ENCODE measurements at places on chromosomes 5 and 9.

- no peak for DNase-seq
These were observed 20.3 kb downstream of the MEF2C start for GRCh38 chr5:88862547-88863175.

- DNase-seq = no peak
These were observed 453 bp downstream of the CPEB4 start for GRCh38 chr5:173888473-173889131.

DNA sequence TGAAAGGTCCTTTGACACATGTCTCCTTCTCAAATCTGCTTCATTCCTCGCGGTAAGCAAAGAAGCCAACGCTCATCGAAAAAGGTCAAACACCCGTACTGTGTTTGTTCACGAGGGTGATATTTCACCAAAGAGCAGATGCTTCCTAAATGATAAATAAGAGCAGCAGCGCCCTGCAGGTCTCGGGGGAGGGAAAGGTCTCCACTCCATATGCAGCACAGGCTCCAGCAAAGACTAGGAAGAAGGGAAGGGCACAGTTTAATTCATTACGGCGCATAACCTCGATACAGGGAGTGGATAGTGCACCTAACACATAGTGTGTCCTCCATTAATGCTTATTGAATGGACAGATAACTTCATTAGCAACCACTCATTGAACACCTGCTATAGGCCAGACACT is 593.3 kb downstream of the CDK5RAP2 start:
- DNase-seq = no peak

DNA sequence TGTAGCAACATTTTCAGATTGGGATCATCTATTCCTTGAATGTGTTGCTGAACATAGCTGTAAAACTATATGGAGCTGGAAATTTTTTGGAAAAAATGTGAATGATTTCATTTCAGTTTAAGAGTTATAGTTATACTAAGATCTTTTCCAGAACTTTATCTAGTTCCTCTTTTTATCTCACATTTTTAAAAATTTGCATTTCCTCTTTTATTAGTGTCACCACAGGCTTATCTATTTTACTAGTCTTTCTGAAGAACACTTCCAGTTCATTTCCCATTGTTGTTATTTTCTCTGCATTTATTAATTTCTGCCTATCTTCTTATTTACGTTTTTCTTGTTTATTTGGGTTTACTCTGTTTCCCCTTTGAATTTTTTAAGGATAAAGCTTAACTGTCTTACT is 46.0 kb upstream of the FSTL4 start:
- no peak for DNase-seq

- no peak for DNase-seq
These were observed 47.9 kb upstream of the ZNF618 start for GRCh38 chr9:113828221-113828620.

- no peak for DNase-seq
These were observed 718.1 kb upstream of the CDH6 start for GRCh38 chr5:30475429-30475828.

DNA sequence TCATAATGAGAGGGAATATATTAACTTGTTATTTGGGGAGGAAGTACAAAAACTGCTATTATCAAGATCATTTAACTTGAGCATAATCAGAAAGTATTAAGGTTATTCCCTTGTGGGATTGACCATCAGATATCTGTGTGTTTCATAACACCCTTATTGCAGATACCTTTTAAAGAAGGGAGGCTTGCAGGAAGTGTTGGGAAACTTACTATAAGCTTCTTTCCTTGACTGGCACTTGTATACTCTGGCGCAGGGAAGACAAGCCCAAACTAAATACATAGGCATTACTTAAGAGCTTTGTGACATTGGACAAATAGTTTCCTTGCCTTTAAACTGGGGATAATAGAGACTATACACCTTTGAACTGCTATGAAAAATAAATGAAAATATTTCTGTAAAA is 50.9 kb downstream of the PIK3R1 start:
- DNase-seq = no peak

- no peak for DNase-seq
These were observed 37.3 kb upstream of the WWC1 start for GRCh38 chr5:168254013-168254693.

DNA sequence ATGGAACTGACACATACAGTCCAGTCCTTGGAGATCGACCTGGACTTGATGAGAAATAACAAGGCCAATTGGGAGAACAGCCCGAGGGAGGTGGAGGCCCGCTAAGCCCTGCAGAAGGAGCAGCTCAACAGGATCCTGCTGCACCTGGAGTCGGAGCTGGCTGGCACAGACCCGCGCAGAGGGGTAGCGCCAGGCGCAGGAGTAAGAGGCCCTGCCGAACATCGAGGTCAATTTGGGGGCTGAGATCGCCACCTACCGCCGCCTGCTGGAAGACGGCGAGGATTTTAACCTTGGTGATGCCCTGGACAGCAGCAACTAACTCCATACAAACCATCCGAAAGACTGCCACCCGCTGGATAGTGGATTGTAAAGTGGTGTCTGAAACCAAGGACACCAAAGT is 1610.1 kb upstream of the ACO1 start:
- no peak for DNase-seq

GRCh38 chr5:172554562-172554961 is 86.5 kb upstream of the NEURL1B start:
- no peak for DNase-seq

- DNase-seq = no peak
These were observed 3.7 kb upstream of the BAAT start for GRCh38 chr9:101388507-101388993.
